ENCODE measurements at places on chromosomes 5 and 9.

- peak; percentile 89 for DNase-seq
These were observed 150.1 kb downstream of the OSTF1 start for GRCh38 chr9:75238311-75238976.

- DNase-seq, result no peak
These were observed 56.9 kb upstream of the STXBP1 start for GRCh38 chr9:127554966-127555839.

DNA sequence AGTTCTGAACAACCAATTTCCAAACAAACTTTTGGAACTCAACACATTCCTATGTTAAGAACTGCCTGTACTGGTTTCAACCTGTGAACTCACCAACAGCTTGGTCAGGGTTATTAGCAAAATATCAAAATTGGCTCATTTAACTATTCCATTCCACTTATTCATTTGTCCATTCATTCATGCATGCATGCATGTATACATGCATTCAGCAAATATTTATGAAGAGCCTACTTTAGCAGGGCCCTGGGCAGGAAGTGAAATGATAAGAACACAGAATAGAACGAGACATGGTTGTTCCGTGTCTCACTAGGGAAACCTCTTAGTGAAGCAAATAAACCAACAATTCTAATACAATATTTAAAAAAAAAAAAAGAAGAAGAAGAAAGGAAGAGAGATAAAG is 107.4 kb downstream of the GLIS3 start:
- DNase-seq, result no peak

GRCh38 chr5:144205141-144205551 is 34.5 kb downstream of the KCTD16 start:
- DNase-seq, result peak; percentile 21

DNA sequence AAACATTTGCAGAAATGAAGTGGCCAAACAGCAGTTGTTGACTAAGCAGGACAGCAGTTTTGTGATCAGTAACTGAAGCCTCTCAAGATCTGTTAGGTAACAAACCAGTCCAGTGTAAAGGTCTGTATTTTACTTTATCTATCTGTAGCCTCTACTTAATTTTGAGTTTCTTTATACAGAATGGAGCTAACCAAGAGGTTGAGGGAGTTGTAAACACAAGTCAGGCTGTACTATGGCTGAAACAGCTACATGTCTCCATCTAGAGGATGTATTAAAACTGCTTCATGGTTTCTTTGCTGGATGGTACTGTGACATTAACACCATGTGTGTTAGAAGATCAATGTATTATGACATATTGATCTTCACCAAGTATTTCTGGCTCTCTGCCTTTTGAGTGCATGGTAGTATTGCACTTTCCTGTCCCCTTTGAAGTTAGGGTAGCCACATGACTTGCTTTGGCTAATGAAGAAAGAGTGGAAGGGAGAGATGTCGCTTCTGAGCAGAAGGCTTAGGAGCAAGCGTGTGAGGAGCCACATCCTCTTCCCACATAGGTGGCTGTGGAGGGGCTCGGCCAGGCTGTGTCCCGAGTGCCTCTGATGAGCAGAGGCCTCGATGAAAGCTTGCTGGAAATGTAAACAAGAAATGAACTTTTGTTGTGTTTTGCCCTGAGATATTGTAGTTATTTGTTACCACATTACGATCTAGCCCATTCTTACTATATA is 105.6 kb upstream of the PCA3 start:
- DNase-seq, result peak; percentile 65

- DNase-seq, result no peak
These were observed 69.0 kb upstream of the SLC12A2 start for GRCh38 chr5:128014578-128014977.

GRCh38 chr5:848671-849111 is 2.1 kb downstream of the ZDHHC11 start:
- no peak for DNase-seq

- peak; percentile 13 for DNase-seq
These were observed 271.2 kb downstream of the EDIL3 start for GRCh38 chr5:84113246-84114105.

DNA sequence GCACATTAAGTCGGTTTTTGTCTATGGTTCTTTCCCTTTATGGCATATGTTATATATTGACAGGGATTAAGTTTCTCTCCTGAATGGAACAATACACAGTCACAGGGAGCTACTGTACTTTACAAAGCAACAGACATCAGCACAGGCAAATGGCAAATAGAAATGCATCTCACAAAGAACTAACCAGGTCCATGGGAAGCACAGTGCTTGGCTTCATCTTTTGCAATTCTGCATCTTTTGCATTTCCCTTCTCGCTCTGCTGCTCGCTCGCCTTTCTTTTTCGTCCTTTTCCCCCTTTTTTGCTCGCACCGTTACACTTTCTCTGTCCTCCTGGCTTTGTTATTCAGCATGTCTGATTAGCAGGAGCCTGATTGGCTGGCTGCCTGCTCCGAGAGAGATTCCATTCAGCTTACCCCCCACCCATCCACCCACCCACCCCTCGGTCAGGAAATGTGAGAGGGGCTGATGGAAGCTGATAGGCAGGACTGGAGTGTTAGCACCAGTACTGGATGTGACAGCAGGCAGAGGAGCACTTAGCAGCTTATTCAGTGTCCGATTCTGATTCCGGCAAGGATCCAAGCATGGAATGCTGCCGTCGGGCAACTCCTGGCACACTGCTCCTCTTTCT is at the start of gene ADAMTSL1:
Gene ADAMTSL1, plus strand, starts transcription at position 502 of the 628 bp plus-strand sequence. Its CDS starts 80 bp downstream, at position 582.
- no peak for DNase-seq

GRCh38 chr9:76761448-76761847 is 2.8 kb upstream of the PCA3 start:
- no peak for DNase-seq

- no peak for DNase-seq
These were observed 97.2 kb upstream of the BASP1 start for GRCh38 chr5:17120209-17120608.

GRCh38 chr9:89771205-89771604 is 166.4 kb downstream of the GADD45G start:
- no peak for DNase-seq

- no peak for DNase-seq
These were observed 181.4 kb downstream of the GDNF start for GRCh38 chr5:37658440-37658839.

GRCh38 chr5:60997721-60998120 is 52.7 kb downstream of the NDUFAF2 start:
- DNase-seq, result no peak

- no peak for DNase-seq
These were observed 36.8 kb downstream of the PIP5K1B start for GRCh38 chr9:68741704-68742332.

GRCh38 chr9:112720113-112720780 is 2.3 kb upstream of the INIP start:
- DNase-seq, result no peak

DNA sequence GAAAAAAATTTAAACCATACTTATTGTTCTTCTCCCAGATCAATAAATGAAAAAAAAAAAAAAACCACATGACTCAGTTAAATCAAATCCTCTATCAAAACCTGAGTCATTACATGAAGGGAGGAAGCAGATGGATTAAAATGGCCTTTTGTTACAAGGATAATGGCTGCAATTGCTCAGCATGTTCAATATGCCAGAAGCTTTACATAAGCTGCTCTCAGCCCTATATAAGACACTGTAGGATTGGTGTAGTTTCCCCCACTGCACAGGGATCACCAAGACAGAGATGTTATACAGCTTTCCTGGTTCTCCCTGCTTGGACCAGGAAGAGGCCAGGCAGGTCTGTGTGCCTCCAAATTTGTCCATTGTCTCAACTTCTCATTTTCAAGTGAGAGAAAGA is 101.6 kb upstream of the MAP1B start:
- DNase-seq, result no peak

- DNase-seq, result no peak
These were observed 126.9 kb upstream of the FSTL4 start for GRCh38 chr5:133739181-133739780.

DNA sequence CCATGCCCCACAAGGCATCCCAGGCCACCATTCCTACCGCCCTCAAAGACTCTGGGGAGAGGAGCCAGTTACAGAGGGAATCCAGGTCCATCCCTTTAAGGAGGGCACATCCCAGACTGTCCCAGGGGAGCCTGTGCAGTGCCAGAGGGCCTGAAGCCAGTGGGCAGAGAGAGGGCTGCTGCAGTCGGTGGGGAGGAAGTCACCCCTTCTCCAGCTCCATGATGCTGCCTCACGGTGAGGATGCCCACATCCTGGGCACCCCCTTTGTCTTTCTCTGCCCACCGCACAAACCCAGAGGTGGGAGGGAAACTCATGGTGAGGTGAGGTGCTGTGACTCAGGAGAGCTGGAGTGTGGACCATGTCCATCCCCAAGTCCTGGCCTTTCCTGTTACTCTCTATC is 26.2 kb upstream of the ANKRD33B start:
- DNase-seq, result no peak

GRCh38 chr9:119697996-119698395 is 328.8 kb upstream of the BRINP1 start:
- DNase-seq, result no peak

- no peak for DNase-seq
These were observed 372.2 kb downstream of the TMEM232 start for GRCh38 chr5:110354311-110354710.

- no peak for DNase-seq
These were observed 31.6 kb downstream of the B4GALT1 start for GRCh38 chr9:33135470-33135958.

DNA sequence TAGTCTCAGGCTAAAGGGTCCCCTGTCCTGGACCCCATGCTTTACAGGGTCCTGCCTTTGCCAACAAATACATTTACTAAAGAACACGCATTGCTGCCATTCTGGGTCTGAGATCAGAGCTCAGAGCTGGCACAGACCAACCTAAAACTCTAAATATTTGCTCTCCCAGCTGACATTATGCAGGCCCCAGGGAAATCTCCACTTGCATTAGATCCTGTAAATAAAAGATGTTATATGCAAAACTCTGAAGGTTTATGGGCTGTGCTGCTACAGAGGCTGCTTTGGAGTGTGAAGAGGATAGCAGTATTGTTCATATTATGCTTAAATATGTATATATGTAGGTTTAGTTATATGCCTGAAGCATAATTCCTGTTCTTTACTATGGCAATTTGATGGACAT is 35.9 kb upstream of the RANBP3L start:
- no peak for DNase-seq

DNA sequence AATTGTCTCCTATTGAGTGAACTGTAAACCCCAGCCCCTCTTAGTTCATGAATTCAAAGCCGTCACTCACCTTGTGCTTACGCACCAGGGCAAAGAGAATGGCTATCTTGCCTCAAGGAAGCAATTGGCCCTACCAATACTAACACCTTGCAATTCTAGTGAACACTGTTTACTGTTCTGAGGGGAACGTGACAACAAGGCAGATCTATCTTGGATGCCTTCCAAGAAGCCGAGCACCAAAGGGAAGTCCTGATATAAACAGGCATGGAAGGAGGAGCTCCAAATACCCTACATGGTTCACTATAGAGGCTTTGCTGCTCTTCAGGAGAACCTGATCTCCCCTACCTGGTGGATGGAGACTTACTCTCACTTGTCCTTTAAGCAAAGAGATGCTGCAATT is 1.7 kb upstream of the PLPPR1 start:
- no peak for DNase-seq

GRCh38 chr9:110125207-110125751 is 82.7 kb downstream of the C9orf152 start:
- DNase-seq, result no peak

GRCh38 chr9:114033397-114034103 is 44.5 kb downstream of the AMBP start:
- peak; percentile 53 for DNase-seq

DNA sequence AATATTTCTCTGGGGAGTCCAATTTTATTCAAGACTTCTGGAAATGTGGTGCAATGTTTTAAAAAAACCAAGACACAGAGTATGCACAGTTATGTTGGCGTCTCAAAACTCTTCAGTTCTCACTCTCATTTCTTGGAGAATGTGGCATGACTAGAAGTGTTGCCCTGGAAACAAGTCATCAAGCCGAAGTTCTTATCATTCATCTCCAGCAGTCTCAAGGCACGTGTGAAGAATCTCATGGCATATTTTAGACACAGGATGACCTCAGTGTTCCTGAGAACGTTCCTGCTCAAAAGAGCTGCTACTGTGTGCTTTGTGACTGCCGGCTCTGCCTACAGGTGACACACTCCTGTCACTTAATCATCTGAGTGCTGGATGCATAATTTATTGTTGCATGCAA is 147.4 kb upstream of the IRX4 start:
- no peak for DNase-seq

GRCh38 chr5:137627706-137628105 is 108.2 kb downstream of the KLHL3 start:
- no peak for DNase-seq

DNA sequence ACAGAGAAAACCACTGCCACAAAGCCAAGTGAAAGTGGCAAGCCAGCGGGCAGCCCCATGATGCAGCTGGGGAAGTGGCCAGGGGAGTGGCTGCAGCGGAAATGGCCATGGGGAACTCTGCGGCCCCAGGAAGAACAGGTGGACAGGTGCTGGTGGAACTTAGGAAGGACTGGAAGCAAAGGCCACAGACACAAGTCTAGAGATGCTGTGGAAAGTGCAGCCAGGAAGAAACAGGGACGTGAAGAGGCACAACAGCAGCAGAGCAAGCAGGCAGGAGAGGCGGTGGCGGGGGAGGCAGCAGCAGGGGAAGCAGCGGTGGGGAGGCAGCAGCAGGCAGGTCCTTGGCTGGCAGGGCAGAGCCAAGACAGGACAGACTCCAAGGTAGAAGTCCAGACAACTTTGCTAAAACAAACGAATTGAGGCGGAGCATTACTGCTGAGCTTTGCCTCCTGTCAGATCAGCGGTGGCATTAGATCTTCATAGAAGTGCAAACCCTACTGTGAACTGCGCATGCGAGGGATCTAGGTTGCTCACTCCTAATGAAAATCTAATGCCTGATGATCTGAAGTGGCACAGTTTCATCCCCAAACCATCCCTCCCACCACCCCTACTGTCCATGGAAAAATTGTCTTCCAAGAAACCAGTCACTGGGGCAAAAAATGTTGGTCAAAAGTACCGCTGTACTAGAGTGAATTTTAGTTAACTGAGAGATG is 11.8 kb downstream of the SURF6 start:
- no peak for DNase-seq

DNA sequence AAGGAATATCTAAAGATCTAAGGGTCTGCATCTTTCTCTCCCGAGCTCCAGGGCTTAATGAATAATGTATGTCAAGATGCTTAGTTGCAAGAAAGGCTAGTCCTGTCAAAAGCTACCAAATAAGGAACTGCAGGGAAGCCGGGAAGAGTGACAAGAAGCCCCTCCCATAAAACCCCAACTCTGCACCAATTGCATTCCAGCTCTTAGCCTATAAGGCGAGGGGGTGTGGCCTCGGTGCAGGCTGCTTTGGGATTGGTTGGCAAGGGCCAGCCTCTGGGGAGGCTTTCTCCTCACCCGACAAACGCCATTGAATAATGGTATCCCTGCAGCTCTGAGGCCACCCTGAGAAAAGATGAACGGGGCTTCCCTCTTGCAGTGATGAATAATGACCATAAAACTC is 416.9 kb downstream of the RAB3C start:
- DNase-seq, result no peak

- DNase-seq, result no peak
These were observed 6.7 kb upstream of the ANKRD18B start for GRCh38 chr9:33517373-33517772.

- no peak for DNase-seq
These were observed 75.8 kb upstream of the SARDH start for GRCh38 chr9:133813749-133814585.
